ENCODE measurements at places on chromosomes 16 and 17.

DNA sequence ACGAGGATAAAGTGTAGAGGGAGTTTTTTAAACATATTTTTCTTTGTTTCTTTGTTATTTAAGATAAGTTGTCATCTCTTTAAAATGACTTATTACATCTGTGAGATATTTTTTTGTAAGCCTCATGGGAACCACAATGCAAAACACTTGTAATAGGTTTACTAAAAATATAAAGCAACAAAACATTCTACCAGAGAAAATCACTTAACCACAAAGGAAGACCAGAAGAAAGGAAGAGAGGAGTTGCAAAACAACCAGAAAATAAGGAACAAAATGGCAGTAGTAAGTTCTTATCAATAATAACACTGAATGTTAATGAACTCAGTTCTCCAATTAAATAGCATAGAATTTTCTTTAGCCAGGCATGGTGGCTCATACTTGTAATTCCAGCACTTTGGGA is 22.9 kb downstream of the DHRS7B start:
- DNase-seq, result no peak

GRCh38 chr17:2083613-2084035 is 28.7 kb downstream of the HIC1 start:
- no peak for DNase-seq

DNA sequence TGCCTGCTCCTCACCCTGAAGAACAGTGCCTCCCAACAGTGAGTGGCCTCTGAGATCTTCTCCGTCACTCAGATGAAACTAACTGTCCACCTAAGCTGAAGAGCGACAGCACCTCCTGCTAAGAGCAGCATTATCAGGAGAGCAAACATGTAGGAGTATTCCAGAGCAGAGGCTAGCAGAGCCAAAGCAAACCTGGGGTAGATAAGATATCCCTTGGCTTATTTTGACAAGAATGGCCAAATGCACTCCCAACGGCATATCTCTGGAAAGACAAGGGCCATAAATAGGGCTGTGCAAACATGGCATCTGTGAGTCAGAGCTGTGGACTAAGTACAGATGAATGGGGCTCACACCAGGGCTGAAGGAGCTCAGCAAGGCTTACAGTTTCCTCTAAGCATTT is 96.3 kb downstream of the NDEL1 start:
- peak; percentile 47 for DNase-seq

GRCh38 chr17:28507567-28508203 is 1.5 kb downstream of the FOXN1 start:
- DNase-seq, result no peak

DNA sequence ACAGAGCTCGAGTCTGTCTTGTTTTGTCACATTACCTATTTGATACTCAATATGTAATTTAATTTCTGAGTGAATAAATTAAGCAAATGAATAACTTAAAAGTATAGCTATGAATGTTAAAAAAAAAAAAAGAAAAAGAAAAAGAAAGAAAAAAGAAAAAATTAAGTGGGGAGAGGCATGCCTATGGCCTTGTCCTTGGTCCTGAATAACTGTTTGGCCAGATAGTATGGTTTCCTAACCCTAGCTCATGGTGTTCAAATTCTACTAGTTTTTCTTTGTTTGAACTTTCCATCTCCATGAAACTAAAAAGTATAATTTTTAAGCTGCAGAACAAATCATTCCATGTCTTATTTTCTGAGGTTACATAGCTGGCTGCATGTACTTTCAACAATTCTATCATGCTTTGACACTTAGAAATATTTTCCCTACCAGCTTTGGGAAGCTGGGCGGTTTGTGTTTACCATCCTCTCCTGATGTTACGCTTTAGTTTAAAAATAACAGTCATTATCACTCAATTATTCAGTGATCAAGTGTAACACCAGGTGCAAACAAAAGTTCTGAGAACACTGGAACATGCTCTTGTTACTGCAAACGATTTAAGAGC is 31.8 kb downstream of the TOX3 start:
- no peak for DNase-seq

GRCh38 chr17:36975922-36976515 is 27.3 kb downstream of the AATF start:
- no peak for DNase-seq

GRCh38 chr17:4942760-4943508 is 2.9 kb downstream of the RNF167 start:
- DNase-seq, result no peak

GRCh38 chr17:32566303-32566702 is 79.5 kb downstream of the CDK5R1 start:
- DNase-seq, result no peak

- peak; percentile 32 for DNase-seq
These were observed 33.8 kb upstream of the KPNB1 start for GRCh38 chr17:47615766-47616424.

DNA sequence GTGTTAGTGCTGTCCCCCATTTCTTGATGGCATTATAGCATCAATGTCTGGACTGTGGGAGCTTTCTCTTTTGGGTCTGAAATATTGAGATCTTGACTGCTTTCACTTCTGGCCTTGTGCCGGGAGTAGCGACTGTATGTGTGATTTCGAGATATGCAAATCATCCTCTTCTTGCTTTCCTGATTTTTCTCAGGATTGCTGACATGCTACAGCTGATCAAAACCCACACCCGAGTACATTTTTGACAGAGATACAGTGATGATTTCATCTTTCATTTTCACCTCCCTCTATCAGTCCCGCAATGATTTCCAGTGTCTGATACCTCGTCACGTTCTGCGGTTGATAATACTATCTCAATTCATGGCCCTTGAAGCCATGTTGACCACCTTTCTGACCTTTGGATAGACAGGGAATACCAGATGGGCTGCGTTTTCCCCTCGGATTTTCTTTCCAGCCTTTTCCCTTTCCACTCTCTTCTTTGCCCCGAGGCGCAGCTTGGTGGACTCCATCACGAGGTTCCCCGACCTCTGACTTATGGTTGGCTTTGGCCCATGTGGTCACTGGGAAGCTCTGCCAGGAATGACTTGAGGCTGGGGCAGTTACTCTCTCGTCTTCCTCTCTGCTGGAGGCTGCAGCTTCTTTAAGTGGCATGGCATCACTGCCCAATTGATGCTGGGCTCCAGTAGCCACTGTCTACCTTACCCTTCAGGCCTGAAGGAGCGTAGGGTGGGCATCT is 184.4 kb downstream of the SNX29 start:
- DNase-seq, result no peak

DNA sequence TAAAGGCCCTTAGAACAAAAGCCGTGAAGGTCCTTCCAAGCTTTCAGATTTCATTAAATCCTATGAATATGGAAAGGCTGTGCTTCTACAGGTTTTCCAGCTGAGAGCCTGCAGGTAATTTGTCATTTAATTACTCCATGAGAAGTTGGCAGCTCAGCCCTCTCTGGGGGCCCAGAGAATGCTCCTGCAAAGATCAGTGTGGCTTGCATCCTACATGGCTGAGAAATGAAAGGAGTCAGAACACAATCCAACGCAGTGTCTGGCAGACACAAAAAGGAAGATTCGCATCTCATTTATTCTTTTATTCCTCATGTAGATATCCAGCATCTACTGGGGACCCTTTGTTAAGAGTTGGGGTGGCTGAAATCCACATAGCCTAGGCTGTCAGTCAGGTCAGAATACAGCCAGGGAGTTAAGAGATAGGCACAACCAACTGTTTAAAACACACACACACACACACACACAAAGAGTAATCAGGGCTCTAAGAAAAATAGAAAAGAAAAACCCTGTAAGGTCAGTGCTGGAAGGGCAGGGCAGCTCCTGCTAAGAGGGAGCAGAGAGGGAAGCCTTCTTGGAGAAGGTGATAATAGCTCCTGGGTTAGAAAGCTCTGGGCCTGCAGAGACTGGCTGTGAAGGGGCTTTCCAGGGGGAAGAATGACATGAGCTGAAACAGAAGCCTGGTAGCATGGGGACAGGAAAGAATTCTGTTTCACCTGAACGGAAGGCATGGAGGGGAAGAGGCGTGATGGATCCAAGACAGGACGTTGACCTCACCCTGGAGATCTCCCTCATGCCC is 46.9 kb upstream of the WSCD1 start:
- DNase-seq, result no peak

- no peak for DNase-seq
These were observed 3.0 kb upstream of the KCNG4 start for GRCh38 chr16:84242839-84243238.

Data from Daoy (cell line).